CD4-positive, alpha-beta T cell treated with Interleukin-10 for 1 hour (primary cell): ENCODE measurements at places on chromosomes 1 and 21.
A peak's percentile ranks its signal among the peaks of the same experiment; 100 is the strongest.

GRCh38 chr1:150168960-150169601, 19.4 kb downstream of the PLEKHO1 start:
- peak; percentile 62 for DNase-seq

- no peak for DNase-seq
These were observed 181.5 kb upstream of the C1orf105 start for GRCh38 chr1:172238965-172239364.

DNA sequence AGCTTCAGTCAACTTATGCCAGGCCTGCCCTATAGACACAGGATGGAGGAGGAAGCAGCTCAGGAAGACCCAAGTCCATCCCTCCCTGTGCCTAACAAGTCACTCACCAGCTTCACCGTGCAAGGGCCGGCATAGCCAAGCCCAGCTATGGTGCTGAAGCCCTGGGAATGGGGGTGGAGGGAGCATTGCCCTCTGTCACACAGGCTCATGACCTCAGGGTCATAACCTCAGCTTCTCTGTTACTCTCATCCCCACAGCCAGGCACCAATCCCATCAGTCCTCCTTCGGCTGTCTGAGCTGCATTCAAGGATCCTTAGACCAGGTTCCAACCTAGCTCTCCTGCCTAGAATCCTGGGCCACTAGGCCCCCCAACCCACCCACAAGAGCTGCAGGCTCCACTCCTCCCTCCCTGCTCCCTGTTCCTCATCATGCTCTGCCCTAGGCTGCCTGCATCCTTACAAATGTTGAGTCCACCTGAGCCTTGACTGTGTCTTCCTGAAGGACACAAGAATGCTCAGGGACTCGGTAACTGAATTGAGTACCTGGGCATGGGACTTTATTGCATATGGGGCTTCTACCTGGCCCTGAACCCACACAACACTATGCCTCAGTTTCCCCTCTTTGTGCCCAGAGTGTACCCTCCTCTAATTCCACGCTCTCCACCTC, 1.7 kb downstream of the CD244 start:
- no peak for DNase-seq

DNA sequence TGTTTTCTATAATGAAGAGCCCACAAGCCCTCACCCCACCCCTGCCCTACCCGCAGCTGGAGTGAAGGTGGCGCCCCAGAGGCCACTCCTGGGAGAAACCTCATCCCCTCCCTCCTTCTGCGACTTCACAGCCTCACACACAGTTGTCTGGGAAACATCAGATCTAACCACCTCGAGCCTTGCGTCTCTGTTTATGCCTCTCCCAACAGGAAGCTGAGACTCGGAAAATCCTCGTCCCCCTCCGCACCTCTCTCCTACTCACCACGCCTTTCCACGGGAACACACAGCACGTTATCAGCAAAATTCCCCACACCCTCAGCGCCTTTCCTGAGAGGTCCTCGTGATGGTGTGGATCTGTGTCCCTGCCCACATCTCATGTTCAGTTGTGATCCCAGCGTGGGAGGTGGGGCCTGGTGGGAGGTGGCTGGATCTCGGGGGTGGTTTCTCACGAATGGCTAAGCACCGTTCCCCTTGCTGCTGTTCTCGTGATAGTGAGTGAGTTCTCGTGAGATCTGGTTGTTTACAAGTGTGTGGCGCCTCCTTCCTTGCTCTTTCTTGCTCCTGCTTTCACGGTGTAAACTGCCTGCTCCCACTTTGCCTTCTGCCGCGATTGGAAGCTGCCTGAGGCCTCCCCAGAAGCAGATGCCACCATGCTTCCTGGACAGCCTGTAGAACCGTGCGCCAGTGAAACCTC, 190.6 kb downstream of the KIF26B start:
- no peak for DNase-seq

GRCh38 chr1:171127501-171127900, 36.8 kb downstream of the FMO3 start:
- no peak for DNase-seq

DNA sequence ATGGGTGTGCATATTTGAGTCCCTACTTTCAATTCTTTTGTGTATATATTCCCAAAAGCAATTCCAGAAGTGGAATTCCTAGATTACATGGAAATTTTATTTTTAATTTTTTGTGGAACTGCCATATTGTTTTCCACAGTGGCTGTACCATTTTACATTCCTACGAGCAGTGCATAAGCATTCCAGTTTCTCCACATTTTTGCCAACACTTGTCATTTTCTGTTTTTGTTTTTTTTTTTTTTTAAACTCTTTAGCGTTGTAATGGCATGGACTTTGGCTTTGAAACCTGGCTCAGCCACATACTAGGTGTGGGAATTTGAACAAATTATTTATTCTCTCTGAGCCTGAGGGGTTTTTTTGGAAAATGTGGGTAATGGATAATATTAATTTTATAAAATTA, 214.5 kb upstream of the UBE2U start:
- no peak for DNase-seq

- DNase-seq, result no peak
These were observed 8.5 kb downstream of the TMEM240 start for GRCh38 chr1:1531947-1532346.

GRCh38 chr1:39107341-39108290, 81.5 kb downstream of the NDUFS5 start:
- no peak for DNase-seq

GRCh38 chr1:113073479-113073950, 517 bp downstream of the LRIG2 start:
- DNase-seq, result no peak

DNA sequence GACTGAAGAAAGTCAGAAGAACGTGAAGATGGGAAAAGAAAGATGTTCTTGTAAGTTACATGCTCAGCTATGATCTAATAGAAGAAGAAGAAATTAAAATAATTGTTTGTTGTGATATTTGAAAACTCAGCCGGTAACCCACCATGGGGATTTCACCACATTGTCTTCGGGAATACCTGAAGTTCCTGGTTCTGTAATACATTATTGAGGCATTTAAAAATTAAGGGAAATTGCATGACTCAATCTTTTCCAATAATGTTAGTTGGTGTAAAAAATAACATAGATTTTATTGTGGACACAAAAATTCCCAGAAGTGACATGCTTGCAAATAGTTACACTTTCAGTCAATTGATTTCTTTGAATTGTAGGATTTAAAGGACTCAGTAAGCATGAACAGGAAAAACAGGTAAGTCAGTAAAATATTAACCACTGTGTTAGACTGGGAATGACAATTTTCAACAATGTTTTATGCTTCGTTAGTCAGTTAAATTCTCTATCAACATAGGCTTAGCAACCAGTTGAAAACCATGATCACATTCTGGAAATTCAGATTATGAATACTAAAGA, 745.1 kb downstream of the LTN1 start:
- no peak for DNase-seq

GRCh38 chr1:50476800-50477199, 53.6 kb upstream of the DMRTA2 start:
- DNase-seq, result no peak

DNA sequence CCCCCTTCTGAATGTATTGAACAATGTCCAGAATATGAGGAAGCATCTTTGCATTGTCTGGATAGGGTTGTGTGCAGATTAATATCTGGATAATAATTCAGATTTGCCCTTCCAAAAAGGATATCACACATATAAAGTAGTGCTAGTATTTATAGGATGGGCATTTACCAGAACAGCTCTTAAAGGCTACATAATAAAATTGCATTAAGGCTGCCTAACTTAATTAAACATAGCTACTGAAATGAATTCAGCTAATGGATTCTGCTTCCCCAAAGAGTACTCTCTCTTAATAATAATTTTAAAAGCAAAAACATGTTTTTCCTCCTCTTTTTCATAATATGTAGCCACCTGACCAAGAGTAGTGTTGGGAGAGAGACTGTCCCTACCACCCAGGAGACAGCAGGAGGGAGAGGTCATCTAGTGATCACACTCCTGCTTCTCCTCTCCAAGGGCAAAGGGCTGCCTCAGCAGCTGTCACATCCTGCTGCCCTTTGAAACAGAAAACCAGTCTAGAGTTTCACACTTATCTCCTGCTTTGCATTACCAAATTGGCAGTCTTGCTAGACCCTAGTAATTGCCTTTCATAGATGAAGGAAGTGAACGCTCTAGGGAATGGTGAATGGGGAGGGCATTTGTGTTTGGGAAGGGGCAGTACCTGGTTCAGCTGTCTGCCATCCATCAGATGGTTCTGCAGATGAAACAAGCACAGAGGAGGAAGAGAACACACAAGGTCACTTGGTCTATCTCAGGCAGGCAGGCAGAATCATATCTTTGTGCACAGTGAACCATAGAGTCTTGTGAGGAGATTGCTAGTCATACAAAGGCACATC, 29.3 kb upstream of the DDAH1 start:
- no peak for DNase-seq

- no peak for DNase-seq
These were observed 3.9 kb downstream of the LINGO4 start for GRCh38 chr1:151801310-151801820.

DNA sequence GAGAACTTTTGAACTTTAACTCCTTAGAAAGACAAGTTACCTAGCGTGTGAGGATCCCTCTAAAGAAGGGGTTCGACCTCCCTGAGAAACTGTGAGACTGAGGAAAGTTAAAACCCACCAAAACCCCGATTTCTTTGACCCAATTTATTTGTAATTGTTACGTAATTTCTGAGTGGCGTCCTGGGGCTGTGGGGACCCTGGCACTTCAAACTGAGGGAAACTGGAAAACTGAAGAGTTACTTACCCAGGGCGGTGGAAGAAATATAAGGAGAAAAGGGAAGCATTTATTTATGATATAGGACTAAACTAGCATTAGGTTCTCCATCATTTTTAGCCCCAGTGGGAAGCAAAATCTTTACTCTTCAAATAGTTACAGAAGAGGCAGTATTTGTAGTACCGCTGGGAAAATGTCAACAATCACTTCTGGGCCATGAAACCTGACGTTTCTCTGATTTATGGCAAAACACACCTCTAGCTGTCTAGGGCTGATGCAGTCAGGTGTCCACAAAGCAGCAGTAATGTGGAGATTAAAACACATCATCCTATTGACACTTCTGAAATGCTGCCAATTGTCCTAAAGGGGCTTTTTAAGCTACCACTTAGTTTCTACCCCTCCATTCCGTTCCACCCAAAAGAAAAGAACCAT, 430 bp downstream of the S100B start:
- DNase-seq, result no peak

DNA sequence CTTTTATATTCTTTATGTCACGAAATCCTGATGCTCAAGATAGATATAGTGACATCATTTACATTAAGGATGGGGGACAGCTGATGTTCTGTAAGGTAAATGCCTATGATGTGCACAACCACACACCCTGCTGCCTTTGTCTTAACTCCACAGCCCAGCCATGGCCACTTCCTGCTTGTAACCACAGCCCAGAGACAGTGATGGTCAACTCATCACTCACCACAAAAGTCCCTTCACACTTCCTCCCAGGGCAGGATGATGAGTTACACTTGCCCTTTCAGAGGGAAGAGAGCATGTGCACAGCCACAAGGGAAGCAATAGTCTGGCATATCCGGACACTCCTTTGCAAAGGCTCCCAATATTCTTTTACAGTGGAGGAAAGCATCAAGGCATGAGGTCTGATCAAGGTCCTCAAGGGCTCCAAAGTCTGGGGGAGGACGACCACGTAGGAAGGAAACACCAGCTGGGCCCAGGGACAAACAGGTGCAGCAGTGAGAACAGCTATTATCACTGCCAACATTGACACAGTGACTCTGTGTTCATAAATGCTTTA, 53.8 kb downstream of the PLPP3 start:
- peak; percentile 3 for DNase-seq

DNA sequence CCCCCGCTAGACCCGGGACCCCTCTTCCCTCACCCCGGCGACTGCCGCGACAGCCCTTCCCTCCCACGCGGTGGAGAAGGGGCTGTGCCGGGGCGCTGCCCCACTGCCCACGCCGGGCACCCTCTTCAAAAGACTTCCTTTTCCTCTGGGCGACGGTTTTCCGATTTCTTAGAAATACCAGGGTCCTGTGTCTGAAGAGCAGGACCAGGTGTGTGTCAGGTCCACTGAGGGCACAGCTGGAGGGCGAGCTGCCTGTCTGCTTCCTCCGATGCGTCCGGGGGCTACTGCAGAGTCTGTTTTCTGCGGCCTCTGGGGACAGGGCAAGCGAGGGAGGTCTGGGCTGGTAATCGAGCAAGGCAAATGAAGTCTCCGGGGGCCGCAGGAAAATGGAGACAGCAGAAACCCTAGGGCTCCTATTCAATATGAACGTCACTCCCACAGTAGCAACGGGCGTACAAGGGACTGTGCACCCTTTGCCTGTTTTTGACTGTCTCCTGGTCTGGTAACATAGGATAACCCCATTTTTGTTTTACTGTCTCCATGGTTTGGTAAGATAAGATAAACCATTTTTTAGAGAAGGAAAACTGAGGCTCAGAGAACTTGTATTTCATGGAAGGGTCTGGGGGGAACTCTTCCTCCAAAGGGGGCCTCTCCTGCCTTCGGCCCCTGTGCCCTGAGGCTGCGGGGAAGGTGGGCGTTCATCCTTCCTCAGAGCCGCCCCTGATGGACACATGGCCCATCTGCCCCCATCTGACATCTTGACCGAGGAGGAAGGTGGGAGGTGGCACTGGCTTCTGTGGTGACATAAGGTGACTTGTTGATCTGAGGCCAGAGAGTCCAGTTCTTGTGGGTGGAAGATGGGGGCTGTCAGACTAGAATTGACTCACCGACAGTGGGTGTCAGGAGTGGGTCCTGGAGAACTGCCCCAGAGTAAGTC, 970 bp downstream of the TNFRSF1B start:
- no peak for DNase-seq

DNA sequence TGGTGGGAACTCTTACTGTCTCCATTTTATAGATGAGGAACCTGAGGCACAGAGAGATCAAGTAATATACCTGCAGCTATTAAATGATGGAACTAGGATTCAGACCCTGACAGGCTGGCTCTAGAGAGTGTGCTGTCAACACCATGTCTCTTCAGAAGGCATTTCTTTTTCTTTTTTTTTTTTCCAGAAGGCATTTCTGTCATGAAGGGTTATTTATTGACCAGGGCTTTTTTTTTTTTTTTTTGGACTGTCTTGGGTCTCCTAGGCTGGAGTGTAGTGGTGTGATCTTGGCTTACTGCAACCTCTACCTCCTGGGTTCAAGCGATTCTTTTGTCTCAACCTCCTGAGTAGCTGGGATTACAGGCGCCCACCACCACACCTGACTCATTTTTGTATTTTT, 22.6 kb downstream of the HIPK1 start:
- DNase-seq, result no peak

DNA sequence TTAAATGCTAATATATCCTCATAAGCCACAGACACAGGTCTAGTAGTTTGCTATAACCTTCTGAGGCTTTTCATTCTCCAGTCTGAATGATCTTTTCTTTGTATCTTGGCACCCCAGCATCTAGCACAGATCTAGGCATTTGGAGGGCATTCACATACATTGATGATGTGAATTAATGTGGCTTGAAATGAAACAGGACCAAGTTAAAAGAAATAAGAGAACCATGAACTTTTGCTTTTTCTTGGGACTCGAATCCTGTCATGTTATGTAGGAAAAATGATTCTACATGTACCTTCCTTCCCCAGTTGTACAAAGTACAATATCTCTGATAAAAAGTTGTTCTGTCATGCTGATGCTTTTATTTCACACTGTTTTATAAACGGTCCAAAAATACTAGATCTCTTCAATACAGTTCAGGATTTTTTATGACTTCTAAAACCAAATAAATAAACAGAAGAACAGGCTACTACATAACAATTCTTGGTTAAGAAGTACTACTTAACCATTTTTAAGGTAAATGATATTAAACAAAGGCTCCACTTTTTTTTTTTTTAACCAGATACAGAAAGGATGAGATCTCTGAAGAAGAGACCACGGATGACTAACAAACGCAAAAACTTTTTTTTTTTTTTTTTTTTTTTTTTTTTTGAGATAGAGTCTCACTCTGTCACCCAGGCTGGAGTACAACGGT, 3.0 kb downstream of the SORT1 start:
- no peak for DNase-seq

GRCh38 chr1:94648225-94649007, 106.9 kb upstream of the F3 start:
- no peak for DNase-seq
